Activated CD8-positive, alpha-beta memory T cell treated with anti-CD3 and anti-CD28 coated beads for 1 hour (primary cell): ENCODE measurements at places on chromosomes 11 and 22.

GRCh38 chr11:32003335-32003734 lies 87.5 kb upstream of the RCN1 start:
- no peak for DNase-seq

- DNase-seq = no peak
Observed at GRCh38 chr11:35507688-35508087, 17.7 kb downstream of the PAMR1 start.

- DNase-seq = no peak
Observed at GRCh38 chr11:37370817-37371216, 772.8 kb upstream of the RAG2 start.

GRCh38 chr11:19407677-19408270 lies 167.0 kb upstream of the E2F8 start:
- DNase-seq = no peak

DNA sequence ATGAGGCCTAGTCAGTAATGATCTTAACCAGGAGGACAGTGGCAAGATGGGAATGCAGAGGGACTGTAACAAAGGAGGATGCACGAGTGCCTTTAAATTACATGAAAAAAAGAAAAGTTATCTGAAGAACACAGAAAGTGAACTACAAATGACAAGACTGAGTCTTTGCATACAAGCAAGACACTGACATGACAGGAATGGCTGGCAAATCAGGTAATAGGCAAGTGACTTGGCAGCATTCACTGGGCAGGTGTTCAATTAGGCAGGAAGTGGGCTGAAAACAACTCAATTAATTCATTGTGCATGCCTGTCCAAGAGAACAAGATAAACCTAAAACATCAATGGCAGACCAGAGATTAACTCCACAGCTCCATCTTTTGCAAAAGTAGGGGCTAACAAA lies 24.0 kb downstream of the SMCO4 start:
- no peak for DNase-seq

- no peak for DNase-seq
Observed at GRCh38 chr11:62115085-62115694, 8.6 kb upstream of the INCENP start.

GRCh38 chr22:28918550-28919271 lies 35.3 kb downstream of the ZNRF3 start:
- DNase-seq = no peak

- no peak for DNase-seq
Observed at GRCh38 chr11:45864041-45864440, 16.8 kb downstream of the CRY2 start.

GRCh38 chr11:103700622-103701021 lies 335.8 kb upstream of the DDI1 start:
- no peak for DNase-seq

GRCh38 chr11:119615003-119615881 lies 113.8 kb downstream of the NECTIN1 start:
- no peak for DNase-seq

- DNase-seq = no peak
Observed at GRCh38 chr11:73281201-73281741, 9.1 kb downstream of the P2RY6 start.

GRCh38 chr11:66159324-66159984 lies 89.4 kb downstream of the PACS1 start:
- no peak for DNase-seq

DNA sequence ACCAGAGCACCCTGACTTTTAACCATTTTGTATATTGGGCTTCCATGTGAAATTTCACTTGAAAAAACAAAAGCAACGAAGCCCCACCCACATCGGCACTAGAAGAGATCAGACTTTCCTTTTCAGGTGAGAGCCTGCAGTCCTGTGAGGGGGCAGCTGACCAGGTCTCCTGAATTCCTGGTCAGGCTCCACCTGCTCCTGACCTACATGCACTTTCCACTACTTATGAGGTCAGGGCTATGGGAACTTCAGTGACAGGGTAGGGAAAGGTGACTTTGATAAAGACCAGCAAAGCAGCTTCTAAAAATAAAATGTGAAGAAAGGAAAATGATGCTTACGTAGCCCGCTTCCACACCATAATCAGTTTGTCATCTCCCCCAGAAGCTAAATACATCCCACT lies 24.7 kb downstream of the HIRA start:
- DNase-seq = no peak

DNA sequence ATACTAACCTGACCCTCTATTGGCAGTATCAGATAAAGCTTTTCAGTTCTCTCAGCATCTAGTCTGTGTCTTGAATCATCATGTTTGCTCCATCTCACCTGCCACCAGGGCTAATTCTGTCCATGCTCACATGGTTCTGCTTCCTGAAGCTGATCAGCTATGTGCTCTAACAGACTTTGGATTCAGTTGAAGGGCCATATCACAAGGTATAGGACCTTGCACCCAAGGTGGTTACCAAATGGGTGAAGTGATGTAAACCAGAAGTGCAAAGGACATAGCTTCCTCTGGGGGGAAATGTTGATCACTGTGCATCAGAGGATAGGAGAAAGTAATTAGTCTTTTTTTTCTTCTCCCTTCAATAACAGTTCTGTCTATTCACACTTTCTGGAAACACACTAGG lies 417.0 kb upstream of the ANO5 start:
- no peak for DNase-seq

- no peak for DNase-seq
Observed at GRCh38 chr11:110349138-110349996, 53.0 kb upstream of the RDX start.

GRCh38 chr11:67111261-67111660 lies 7.8 kb upstream of the KDM2A start:
- no peak for DNase-seq

DNA sequence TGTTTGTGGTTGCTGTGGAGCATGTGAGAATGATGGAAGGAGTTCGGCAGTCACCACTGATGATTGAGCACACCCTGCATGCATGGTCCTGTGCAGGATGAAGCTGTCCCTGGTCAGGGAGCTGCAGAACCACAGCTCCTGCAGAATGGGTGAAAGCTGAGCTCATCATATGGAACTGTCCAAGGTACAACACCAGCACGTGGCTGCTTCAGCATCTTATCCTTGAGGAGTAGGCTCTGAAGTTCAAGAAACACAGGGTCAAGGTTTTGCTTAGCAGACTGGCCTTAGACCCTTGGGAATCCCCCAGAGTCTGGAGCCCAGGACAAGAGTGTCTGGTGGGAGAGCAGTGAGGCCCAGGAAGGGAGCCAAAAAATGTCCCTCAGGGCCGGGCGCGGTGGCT lies 182.4 kb upstream of the LARGE1 start:
- no peak for DNase-seq

DNA sequence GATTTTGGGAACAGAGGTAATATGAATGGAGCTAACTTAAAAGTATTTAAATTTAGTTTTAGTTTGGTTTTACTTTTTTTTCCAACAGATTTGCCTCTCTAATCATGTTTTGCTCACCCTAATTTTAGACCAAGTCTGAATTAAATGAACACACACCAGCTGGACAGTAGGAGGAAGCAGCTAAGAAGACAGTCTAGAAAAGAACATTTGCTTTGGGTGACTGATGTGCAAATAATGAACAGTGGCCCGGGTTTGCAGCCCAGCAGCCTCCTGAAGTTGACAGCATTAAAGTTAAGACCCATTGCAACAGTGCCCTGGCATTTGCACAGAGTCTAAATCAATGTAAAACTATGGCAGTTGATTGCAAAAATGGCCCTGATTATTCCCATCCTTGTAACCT lies 66.4 kb upstream of the SORL1 start:
- no peak for DNase-seq

DNA sequence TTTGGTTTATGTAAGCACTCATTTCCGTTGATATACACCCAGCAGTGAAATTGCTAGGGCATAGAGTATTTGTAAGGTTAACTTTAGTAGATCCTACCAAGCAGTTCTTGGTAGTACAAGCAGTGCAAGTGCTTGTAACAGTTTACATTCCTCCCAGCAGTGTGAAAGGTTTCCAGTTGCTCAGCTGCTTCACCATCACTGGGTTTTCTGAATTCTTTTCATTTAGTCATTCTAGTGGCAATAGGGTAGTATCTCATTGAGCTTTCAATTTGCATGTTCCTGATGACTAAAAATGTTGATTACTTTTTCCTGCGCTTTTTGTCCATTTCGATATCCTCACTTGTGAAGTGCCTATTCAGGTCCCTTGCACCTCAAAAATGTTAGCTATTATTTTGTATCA lies 34.3 kb downstream of the ZNF202 start:
- no peak for DNase-seq

DNA sequence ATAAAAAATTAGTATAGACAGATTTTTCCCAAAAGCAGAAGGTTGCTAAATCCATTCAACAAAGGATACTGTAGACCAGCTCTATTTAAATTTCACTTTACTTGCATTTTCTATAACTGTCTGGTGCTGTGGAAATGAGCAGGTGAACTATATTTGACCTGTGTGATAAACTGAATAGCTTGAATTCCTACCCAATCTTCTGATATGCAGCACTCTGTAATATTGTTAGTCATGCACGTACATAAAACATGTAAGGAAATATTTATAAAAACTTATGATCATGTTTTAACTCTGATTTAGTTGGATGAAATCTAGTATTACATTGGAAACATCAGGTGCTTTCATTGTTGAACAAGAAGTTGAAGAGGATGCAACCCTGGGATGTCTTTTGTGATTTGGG lies 213.6 kb downstream of the DBX1 start:
- DNase-seq = no peak
